ENCODE measurements at places on chromosomes 3 and 15. TPM values are rescaled to one million over a fixed set of nuclear protein-coding genes. Genes with fewer than 3 reads are reported as not detected.

DNA sequence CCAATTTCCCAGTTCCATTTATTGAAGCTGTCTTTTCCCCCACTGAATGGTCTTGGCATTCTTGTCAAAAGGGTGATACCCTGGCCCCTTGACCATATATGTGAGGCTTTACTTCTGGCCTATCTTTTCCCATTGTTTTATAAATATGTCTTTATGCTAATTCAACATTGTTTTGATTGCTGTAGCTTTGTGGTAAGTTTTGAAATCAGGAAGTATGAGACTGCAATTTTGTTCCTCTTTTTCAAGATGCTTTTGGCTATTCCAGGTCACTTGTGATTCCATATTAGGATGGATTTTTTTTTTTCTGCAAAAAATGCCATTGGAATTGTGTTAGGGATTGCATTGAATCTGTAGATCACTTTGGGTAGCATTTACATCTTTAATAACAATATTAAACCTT lies 141.2 kb upstream of the MANF start:
- DNase-seq: no peak

DNA sequence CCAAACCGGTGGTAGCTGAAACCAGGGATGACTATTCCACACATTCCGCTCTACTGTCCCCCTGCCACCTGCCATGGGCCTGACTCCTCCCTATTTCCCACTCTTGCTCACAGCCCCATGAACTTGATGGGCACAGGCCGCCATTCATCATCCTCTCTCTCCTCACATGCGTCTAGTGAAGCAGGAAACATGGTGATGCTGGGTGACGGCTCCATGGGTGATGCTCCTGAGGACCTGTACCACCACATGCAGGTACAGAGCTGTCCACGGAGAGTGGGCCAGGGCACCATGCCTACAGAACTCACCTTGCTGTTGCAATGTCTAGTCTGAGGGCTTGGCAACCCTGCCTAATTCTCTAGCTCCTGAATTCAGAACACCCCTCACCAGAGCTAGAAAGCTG lies 23.3 kb upstream of the MANF start:
- DNase-seq: no peak

- no peak for DNase-seq
These were observed 34.9 kb upstream of the GABRB3 start for GRCh38 chr15:26807517-26808427.

GRCh38 chr3:76859596-76859995 lies 180.3 kb upstream of the ROBO2 start:
- DNase-seq: no peak

GRCh38 chr3:6282918-6283317 lies 578.0 kb upstream of the GRM7 start:
- DNase-seq: no peak

DNA sequence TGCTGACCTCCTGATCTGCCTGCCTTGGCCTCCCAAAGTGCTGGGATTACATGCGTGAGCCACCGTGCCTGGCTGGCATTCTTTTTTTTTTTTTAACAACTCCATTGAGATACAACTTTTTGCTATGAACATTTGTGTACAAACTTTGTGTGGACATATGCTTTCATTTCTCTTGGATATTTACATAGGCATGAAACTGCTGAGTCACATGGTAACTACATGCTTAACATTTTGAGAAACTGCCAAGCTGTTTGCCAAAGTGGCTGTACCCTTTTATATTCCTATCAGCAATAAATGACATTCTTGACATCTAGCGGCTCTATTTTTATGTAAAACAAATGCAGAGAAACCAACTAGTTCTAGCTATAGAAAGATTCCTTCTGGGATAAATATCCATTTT lies 8.7 kb upstream of the YEATS2 start:
- DNase-seq: no peak

GRCh38 chr3:4583416-4583815 lies 90.3 kb downstream of the ITPR1 start:
- no peak for DNase-seq

DNA sequence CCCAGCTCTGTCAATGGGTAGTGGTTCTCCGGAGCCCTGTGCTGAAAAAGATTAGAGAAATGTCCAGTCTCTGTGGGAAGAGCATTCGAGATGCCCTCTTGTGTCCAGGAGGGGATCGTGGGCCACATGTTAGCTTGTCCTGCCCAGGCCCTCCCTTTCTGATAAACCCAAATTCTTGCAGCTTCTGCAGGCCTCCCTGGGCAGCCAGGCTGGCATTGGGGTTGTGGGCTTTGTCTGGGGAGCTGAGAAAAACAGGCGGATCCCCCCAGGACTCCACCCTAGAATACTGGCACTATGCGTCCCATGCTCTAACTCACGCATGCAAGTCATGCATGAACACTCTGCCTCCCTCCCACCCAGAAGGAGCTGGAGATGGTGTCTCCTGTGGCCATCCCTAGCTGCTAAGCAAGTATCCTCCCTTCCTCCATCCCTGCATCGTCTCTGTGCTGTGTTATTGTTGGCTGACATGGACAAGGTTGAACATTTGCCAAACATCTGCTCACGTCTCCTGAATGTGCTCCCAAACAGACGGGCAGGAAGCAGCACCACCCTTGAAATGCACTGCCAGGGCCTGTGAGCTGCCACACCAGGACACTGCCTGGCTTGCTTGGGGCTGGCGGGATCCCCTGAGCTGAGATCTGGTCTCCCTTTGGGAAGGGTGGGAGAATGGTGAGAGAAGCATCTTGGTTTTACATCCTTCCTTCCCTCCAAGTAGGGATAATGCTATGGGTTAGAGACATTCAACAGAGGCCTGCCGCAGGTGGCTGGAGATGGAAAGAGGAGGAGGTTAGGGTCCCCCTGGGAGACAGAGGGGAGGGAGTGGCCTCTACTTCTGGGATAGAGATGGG lies 26.5 kb downstream of the CFAP161 start:
- DNase-seq: no peak

GRCh38 chr3:10547841-10548783 lies 42.7 kb upstream of the ATP2B2 start:
- peak; percentile 70 for DNase-seq

DNA sequence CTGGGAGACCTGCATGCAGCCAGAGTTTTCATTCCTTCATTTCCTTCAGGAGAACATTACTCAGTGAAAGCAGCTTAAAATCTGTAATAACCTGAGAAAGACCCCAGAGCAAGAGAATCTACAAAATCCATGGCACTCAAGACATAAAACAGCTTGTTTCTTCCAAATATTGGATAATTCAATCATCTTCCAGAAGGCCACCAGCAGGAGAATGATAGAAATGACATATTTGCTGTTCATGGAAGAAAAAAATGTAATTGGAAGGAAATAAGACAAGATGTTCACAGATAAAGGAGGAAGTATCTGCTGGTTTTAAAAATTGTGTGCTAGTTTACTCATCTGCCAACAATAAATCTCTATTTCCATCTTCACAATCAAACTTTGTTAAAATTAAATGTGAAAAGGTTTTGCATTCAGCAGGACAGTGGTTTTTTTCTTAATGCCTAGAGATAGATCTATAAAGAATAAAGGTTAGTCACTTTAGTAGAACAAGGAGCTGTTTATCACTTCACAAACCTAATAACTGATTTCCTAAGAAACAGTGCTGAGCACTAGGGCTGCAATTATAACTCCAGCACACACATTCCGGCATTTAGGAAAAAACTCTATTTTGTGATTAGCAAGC lies 530.8 kb downstream of the NSUN3 start:
- DNase-seq: no peak

- DNase-seq: no peak
These were observed 53.8 kb downstream of the CCR1 start for GRCh38 chr3:46154311-46154710.

DNA sequence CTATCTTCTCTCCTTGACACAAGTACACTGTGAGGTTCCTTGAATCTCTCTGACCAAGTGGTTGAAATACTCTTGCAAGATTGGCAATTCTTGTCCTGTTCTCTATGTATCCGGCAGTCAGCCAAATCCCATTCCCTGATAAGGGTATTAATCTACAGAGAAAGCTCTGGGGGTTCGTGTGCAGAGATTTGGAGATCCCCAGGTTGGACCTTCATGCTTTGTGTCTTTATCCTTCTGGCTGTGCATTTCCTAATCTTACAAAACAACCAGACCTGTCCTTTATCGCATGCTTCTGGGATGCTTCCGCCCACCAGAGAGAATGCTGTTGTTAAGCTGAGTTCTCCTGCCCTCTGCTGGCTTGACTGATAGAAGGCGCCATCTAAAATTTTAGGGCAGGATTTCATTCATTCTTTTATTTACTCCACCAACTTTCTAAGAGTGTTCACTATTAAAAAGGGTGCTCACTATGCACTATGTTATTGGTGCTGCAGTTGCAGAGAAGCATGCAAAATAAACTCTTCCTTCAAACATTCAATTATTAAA lies 8.6 kb upstream of the SST start:
- no peak for DNase-seq

- no peak for DNase-seq
These were observed 196.4 kb downstream of the GBE1 start for GRCh38 chr3:81565041-81565440.

- DNase-seq: no peak
These were observed 5.5 kb downstream of the FGF7 start for GRCh38 chr15:49428409-49429095.

GRCh38 chr3:46656778-46657556 lies 36.5 kb downstream of the ALS2CL start:
- DNase-seq: peak; percentile 48

- DNase-seq: no peak
These were observed 74.0 kb upstream of the POLG start for GRCh38 chr15:89408372-89409183.

GRCh38 chr3:106529738-106530137 lies 660.9 kb upstream of the CBLB start:
- DNase-seq: no peak

DNA sequence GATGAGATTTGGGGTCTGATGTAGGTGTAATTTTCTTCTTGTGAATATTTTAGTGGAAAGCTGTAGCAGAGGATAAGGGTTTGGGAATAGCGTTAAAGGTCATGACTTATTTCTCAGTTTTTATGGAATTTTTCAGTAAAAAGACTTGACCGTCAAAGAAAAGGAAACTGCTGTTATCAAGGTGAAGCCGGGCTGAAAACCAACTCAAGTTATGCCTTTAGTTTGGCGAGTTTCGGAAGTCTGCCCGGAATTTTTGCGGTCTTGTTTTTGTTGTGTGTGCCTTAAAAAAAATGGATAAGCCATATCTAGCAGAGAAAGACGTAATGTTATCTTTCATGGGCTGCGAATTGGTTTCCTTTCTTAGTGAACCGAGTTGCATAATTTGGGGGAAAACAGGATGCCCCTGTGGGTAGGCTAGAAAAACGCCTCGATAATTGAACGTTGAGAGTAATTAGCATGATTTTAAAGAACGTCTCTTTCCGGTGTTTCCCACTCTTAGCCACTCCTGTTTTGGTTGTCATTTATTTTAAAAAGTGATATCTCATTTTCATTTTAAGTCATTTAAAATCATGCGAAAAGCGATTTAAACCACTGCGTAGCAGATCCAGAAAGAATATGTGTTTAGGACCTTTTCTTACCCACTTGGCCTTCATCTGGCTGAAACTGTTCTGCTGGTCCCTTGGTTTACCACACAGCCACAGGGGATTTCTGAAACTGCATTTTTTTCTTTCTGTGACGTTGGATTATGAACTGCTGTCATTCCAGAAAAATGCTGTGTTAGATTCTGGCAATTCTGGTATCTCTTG lies 1.1 kb downstream of the NFKBIZ start:
- no peak for DNase-seq

- DNase-seq: no peak
These were observed 4.0 kb downstream of the LMCD1 start for GRCh38 chr3:8505621-8506020.

DNA sequence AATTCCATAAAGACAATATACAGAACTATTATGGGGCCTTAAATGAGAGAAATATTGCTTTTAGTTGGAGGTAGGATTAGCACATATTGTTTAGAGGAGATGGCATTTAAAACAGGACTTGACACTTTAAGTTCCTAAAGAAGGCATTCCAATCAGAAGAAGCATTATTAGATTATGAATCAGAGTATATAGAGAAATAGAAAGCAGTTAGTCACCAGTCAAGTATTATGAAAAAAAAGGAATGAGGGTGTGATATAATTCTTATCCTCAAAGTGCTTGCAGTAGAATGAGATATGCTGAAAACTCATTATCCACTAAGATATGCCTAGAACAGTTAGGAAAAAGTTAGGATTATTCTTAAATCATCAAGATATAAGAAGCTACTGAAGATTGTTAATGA lies 456.2 kb downstream of the ZNF385D start:
- DNase-seq: no peak

- no peak for DNase-seq
These were observed 38.9 kb downstream of the IL17RD start for GRCh38 chr3:57126244-57126643.

- DNase-seq: no peak
These were observed 44.0 kb downstream of the FGD5 start for GRCh38 chr3:14862661-14863230.

DNA sequence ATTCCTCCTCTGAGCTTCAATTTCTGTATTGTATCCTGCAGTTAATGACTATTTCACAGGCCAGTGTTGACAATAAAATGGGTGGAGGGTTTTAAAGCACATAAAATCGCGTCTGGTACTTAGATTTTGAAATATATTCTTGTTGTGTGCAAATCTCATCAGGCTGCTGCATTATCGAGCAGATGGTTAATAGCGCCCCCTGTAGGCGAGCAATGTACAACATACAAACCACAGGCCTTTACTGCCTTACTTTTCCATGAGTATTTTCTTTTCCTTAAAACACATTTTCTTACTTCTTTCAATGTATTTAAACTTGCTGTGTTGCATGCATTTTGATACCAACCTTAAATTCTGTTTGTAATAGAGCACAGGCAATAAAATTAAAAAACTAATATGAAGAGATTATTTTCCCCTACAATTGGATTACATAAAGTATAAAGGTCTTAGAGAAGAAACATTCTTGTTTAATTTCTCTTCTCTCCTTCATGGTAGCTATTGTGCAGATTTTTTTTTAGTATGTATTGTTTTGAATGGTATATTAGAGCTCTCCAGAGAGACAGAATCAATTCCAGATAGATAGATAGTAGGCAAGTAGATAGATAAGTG lies 608.4 kb downstream of the CADM2 start:
- no peak for DNase-seq

DNA sequence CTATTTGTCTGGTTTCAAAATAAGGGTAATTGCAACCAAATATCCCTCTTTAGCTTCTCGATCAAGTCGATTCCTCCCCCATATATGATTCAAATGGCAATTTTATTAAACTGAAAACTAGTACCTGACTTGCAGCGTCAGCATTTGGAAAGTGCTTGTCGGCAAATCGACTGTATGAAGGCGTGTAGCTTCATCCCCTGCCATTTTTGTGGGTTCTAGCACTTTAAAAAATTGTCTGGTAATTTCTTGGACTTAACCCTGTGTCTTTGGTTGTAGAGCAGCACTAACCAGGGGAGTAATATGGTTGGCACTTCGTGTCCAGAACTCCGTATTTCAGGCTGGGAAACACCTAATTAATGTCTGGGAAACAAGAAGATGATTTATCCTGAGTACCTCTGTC lies 573 bp downstream of the MME start:
- DNase-seq: no peak

GRCh38 chr3:99396651-99397275 lies 241.6 kb upstream of the COL8A1 start:
- DNase-seq: no peak

GRCh38 chr3:53823026-53823955 lies 22.9 kb downstream of the CHDH start:
- DNase-seq: no peak

Gene LEKR1
- total RNA-seq: 1.0 TPM

Gene MAN2A2
- 65.2 TPM for total RNA-seq

Gene SOX2
- 5.2 TPM for total RNA-seq

Gene SPINK8
- not detected for total RNA-seq

Gene CHRNA5
- 1.1 TPM for total RNA-seq

Gene SH2D7
- total RNA-seq: not detected

Gene CD200
- total RNA-seq: 0.27 TPM

Measured in osteocyte (in vitro differentiated cells).